ENCODE measurements at places on chromosomes 1 and 21.

DNA sequence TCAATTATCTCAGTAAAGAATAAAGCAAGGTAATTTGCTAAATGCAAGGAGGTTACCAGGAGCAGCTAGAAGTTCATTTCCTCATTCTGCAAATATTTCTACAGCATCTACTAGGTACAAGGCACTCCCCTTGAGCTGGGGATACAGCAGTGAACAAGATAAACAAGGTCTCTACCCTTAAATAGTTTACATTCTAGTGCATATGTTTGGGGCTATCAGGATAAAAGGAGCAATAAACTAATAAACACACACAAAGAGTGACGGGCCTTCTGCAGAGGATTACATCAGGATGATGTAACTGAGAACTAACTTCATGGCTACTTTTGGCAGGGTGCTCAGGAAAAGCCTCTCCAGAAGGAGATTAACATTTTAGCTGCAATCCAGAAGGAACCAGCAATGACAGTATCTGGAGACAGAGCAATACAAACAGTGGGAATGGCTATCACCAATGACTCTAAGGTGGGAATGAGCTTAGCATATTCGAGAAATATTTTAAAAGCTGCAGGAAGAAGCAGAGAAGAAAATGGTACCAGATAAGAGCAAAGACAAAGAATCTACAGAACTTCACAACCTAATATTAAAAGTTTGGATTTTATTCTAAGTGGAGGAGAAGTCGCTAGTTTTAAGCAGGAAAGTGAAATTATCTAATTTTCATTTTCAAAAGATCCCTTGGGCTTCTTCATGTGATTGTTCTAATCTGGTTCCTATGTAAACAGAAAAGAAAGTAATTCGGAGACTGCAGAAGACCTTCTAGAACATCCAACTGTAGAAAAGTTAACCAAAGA is 25.8 kb downstream of the TP53BP2 start:
- no peaks in the 10 kb centered on the region for H3K27me3 ChIP-seq
- DNase-seq, result no peak
- no peak overlapping the region for H3K4me3 ChIP-seq
- H3K4me1 ChIP-seq, result no peaks in the 10 kb centered on the region

DNA sequence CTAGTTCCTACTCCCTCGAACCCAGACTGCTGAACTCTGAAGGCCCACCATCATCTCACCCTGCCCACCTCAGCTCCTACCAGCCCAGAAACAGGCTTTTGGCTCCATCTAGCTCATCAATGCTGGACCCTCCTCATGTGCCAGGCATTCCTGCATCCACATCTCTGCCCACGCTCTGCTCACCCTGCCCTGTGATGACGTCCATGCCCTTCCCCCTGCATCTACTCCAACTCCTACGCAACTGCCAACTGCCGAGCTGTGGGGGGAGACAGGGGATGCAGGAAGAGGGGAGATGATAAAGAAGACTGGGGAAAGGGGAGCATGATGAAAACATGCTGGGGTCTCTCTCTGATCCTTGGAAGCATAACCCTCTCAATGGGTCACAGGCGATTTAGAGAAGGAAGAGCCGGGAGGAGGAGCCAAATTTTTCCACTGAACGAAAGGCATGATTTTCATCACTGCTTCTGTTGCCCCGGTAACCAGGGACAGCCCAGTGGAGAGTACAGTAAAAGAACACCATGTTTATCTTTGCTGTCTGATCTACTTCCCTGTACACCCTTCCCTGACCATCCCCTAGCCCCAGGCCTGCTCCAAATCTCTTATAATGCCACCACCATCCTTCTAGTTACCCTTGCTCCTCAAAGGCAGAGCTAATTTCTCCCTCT is 44.3 kb downstream of the CD34 start:
- H3K4me3 ChIP-seq, result peak overlapping the region; percentile 90
- H3K4me1 ChIP-seq, result peaks cover 52% of the 10 kb centered on the region
- peaks cover 34% of the 10 kb centered on the region for H3K36me3 ChIP-seq
- H3K27me3 ChIP-seq, result no peaks in the 10 kb centered on the region
- DNase-seq, result peak; percentile 83
- peak overlapping the region; percentile 94 for H3K27ac ChIP-seq

GRCh38 chr1:36553591-36554322 is 71.0 kb upstream of the CSF3R start:
- DNase-seq, result peak; percentile 24
- no peak overlapping the region for H3K27ac ChIP-seq
- H3K4me1 ChIP-seq, result no peaks in the 10 kb centered on the region
- H3K27me3 ChIP-seq, result no peaks in the 10 kb centered on the region
- no peaks in the 10 kb centered on the region for H3K36me3 ChIP-seq

DNA sequence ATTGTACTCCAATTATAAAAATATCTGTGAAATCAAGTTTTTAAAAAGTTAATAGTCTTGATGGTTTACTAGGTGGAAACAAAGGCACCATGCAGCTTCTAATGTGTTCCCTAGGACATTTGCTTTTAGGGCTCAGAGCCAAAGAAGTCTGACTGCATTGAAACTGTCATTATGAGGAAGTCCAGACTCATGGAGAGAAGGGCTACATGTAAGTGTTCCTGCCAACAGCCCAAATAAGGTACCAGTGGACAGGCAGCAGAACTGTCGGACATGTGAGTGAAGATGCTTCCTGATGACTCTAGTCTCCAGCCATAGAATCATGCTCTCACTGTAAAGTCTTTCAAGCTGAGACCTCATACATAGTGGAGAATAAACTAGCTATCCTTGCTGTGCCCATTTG is 287.6 kb downstream of the AKT3 start:
- peaks cover 42% of the 10 kb centered on the region for H3K36me3 ChIP-seq
- H3K27me3 ChIP-seq, result no peaks in the 10 kb centered on the region
- no peak overlapping the region for H3K4me3 ChIP-seq
- H3K4me1 ChIP-seq, result no peaks in the 10 kb centered on the region
- no peak overlapping the region for H3K27ac ChIP-seq
- no peak for DNase-seq

- DNase-seq, result no peak
- H3K27ac ChIP-seq, result no peak overlapping the region
- H3K4me3 ChIP-seq, result no peak overlapping the region
- no peaks in the 10 kb centered on the region for H3K36me3 ChIP-seq
These were observed 16.4 kb downstream of the CAPZA1 start for GRCh38 chr1:112636056-112636455.

- DNase-seq, result no peak
- no peaks in the 10 kb centered on the region for H3K27me3 ChIP-seq
- no peak overlapping the region for H3K4me3 ChIP-seq
- peak overlapping the region; percentile 32 for H3K27ac ChIP-seq
- no peaks in the 10 kb centered on the region for H3K36me3 ChIP-seq
These were observed 5.8 kb downstream of the ATP1B1 start for GRCh38 chr1:169112241-169112640.

DNA sequence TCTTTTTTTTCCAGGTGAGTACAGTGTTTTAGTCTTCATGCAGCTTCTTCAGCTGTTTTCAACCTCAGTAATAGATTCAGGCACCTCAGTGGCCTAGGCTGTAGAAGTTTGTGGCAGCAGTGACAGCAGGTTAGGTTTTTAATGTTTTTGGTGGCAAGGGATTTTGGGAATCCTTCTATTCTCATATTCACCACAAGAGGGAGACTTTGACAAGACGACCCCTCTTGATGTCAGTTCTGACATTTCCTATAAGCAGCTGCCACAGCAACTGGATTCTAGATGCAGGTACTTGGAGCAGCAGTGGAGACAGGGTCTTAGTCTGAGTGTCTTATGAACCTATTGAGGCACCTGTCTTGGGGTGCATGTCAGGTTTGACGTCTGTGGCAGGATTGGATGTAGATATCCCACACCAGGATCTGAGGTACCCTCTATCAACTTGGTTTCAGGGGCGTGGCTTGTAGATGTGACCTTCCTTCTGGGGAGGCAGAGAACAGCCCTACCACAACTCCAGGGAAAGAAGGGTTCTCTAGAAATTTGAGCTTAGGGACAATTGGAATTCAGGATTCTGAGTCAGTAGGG is 1104.2 kb upstream of the TMPRSS15 start:
- no peak overlapping the region for H3K4me3 ChIP-seq
- H3K27ac ChIP-seq, result no peak overlapping the region
- no peaks in the 10 kb centered on the region for H3K4me1 ChIP-seq

DNA sequence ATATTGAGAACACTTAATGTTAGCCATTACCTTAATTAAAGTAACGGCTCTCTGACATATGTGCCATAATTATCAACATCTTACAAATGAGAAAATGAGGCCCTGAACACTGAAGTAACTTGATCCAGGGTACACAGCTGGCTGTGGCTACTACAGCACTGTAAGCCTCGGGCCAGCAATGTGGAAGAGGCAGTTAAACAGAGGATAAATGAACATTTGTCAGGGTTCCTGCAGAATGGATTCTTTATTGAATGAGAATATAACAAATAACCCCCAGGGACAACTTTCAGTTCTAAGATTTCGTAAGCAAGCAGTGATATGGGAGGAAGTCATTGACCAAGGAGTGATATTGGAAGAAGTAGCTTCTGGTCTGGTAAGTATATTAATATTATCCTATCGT is 70.5 kb upstream of the SCYL3 start:
- no peaks in the 10 kb centered on the region for H3K27me3 ChIP-seq
- no peak for DNase-seq
- no peaks in the 10 kb centered on the region for H3K36me3 ChIP-seq
- H3K4me3 ChIP-seq, result no peak overlapping the region

GRCh38 chr1:67213164-67213563 is 46.9 kb downstream of the IL23R start:
- DNase-seq, result no peak
- H3K4me3 ChIP-seq, result no peak overlapping the region
- H3K27ac ChIP-seq, result no peak overlapping the region
- no peaks in the 10 kb centered on the region for H3K36me3 ChIP-seq

DNA sequence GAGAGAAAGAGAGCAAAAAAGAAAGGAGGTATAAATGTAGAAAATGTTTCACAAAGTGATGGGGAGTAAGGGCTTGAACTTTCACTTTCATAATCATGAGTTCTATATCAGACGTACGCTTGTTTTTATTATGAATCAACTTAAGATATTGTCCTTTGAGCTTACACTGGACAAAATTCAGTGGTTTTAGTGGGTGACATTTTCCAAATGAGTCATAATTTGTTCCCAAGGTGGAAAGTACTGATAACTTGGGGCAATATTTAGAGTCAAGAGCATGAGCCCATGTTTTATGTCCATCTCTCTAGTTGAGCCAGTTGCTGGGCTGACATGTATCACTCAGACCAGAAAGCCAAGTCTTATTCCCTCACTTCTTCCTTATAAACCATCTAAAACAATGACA is 161.6 kb downstream of the CHRM3 start:
- H3K4me1 ChIP-seq, result no peaks in the 10 kb centered on the region
- no peaks in the 10 kb centered on the region for H3K27me3 ChIP-seq
- no peak for DNase-seq
- no peak overlapping the region for H3K27ac ChIP-seq
- no peaks in the 10 kb centered on the region for H3K36me3 ChIP-seq
